Fibroblast of lung (primary cell): ENCODE measurements at places on chromosomes 7 and 10. TPM values are rescaled to one million over a fixed set of nuclear protein-coding genes. Genes with fewer than 3 reads are reported as not detected.

DNA sequence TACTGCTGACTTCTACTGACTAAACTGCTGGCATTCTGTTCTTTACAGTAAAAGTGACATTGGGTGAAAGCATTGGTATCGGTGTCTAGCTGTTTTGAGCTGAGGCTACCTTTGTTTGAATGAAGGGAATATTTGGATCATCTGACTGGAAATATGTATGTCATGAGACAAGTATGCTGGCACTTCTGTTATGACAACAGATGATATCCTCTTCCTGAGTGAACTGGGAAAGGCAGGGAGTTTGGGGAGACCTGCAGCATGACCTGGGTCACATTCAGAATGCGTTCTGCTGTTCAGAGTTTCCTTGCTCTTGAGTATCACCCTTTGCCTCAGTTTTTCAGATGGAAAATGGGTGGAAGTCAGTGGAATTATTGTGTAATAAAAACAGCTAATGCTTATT, 81.8 kb downstream of the PLCE1 start:
- DNase-seq, result no peak

DNA sequence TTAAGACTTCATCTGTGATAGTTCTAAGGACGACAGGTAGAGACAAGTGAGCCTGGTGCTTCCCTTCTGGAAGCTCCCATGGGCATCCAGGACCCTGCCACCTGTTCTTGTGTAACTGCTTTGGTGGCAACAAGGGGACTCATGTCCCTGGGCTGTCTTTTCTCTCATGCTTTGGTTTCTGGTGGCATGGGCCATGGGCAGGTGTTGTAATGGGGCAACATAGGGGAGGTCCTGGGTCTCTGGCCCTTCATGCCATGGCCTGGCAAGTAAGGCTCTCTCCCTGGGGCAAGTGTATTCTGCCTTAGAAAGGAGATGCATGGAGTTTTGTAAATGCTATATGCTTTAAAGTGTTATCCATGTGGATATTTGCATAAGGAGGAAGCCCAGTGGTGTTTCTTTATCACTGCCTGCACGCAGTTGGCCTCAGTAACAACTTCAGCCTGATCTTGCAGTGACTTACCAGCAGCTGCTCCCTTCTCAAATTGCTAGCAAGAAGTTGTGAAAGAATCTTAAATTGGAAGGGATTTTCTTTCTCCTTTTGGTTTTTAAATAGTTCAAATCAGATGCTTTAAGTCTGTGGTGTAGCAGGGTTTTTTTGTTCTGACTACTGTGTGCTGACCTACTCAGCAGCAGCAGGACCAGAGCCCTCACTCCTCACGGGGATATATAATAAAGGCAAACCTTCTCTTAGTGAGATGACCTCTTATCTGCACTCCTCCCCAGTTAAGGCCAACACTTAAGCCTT, 39.9 kb downstream of the OGDH start:
- DNase-seq, result no peak

GRCh38 chr7:41870461-41871138, 167.7 kb upstream of the INHBA start:
- no peak for DNase-seq

- DNase-seq, result no peak
Measured at GRCh38 chr7:33720870-33721269, 184.5 kb upstream of the BMPER start.

Gene NRCAM
- 2.1 and 3.1 TPM in 2 replicates for total RNA-seq

Gene GARIN1A
- total RNA-seq, result 0.51 and 1.5 TPM in 2 replicates
